ENCODE measurements at places on chromosomes 5 and 9.
A peak's percentile ranks its signal among the peaks of the same experiment; 100 is the strongest.

DNA sequence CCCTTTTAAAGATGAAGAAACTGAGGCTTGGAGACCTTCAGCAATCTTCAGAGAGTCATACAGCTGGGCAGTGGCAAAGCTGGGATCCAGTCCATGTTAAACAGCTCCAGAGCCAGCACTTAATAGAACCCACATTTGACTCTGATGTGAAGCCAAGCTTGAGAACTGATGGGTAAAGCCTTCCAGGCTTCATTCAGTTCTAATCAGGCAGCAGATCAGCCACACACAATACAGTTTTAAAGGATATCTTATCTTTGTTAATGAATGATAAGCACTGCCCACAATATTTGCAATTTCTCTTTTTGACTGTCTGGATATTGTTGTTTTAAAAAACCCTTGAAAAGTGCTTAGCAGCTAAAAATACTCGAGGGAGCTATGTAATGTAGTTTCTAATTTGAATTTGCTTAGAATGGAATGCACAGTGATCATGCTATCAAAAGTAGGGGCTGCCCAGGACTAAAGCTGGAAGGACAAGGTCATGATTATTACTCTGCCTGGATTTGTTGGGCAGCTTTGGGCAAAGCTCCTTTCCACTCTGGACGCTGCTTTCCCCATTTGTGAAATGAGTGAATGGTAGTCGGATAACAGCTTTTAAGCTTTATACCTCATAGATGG, 31.3 kb upstream of the HTR4 start:
- peak; percentile 40 for DNase-seq

DNA sequence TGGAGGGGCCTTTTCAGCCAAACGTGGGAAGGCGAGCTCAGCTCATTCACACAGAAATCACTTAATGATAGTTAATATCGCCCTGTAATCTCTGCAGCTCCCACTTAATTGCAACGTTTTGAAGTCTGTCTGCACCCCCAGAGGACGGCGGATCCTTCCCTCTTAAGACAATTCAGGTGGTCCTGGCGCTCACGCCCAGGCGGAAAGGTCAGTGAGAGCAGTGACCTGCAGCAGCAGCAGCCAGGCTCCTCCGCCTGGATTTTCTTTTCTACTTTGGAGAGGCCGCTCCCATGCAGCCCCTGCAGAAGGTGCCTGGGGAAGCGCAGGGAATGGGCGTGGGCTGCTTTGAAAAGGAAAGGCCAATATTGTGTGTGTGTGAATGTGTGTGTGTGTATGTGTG, 400.9 kb upstream of the IRX1 start:
- DNase-seq, result no peak

GRCh38 chr9:115997923-115998322, 155.7 kb upstream of the PAPPA start:
- peak; percentile 91 for DNase-seq

DNA sequence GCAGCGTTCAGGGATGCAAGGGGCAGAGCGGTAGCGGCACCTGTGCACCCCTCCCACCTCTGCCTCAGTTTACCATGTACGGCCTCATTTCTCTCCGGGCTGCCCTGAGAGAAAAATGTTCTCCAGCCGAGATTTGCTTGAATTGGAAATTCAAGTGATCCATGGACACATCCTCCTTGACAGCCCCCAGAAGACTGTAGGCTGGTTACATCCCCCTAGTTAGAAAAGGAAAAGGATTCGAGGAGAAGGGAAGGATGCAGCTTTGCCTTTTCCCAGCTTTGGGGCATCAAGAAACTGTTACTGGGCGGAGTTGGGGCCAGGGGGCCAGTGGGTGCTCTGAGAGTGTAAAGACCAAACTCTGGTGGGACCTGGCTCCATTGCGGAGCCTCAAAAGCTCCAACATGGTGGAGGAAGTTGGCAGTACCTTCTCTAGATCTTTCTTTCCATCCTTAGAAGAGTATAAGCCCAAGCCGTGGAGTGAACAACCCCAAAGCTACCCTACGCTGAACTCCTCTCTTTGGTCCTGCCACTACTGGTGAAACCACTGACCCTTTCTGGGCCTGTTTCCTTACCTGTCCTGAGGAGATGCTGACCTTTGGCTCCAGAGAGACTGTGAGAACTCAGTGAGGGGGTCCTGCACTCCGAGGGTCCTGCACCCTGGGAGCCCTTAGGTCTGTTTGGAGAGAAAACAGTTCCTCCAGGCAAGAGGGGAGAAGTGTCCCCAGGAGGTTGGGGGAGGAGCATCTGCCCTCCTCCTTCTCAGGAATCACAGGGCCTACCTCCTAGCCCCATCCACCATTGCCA, 1.0 kb upstream of the BARX1 start:
- DNase-seq, result no peak

DNA sequence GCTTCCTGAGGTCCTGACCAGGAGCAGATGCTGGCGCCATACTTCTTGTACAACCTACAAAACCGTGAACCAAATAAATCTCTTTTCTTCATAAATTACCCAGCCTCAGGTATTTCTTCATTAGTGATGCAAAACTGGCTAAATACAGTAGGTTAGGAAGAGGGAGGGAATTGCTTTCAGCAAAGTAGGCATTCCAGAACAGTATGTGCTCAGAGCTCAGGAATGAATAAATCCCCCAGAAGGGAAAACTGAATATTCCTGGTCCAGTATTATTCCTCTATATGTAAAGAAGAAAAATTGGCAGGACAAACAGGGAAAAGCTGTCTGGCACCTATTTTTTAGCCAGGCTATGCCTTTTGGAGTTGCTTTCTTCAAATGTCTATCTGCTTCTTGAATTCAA, 577.1 kb downstream of the PSAT1 start:
- DNase-seq, result no peak

DNA sequence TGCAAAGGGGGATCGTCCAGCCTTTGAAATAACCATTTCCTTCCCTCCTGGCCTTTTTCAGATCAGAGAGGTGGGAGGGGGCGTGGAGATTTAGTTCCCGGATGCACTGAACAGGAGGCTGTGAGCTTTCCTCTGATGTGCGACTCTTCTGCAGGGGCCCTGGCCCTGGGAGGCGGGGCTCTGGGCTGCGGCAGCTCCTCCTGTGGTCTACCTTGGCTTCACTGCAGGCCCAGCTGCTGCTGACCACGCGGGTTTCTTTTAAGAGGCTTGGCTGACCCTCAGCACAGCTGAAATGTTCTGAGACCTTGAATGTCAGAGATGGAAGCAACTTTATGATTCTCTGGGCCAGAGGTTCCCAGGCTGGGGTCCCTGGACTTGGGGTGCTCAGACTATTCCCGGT, 27.0 kb upstream of the COL15A1 start:
- peak; percentile 20 for DNase-seq

DNA sequence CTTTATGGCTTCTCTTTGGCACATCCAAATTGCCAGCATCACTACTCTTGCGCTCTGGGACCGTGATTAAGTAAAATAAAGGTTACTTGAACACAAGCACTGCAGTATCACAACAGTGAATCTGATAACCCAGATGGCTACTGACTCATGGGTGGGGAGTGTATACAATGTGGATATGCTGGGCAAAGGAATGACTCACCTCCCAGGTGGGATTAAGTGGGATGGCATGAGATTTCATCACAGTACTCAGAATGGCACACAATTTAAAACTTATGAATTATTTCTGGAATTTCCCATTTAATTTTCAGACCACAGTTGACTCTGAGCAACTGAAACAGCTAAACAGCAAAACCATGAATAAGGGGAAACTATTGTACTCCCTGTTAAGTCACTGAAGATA, 4.3 kb downstream of the GFM2 start:
- DNase-seq, result peak; percentile 76

GRCh38 chr5:9173281-9174048, 372.4 kb downstream of the SEMA5A start:
- peak; percentile 29 for DNase-seq

DNA sequence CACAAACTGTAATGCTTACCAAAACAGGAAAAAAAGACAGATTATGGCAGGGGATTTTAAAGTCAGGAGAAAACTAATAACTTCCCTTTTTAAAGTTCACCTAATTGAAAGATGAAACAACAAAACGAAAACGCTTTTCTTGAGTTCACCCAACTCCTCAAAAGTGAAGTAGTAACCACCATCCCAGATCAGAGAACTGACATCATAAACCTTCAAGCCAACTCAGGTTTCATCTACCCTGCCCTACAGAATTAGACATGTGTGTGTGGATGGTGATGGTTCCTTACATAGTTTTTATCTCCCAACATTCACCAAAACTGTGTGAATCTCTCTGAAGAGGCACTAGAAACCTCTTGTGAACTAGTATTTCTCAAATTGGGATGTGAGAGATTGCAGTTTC, 195.2 kb upstream of the PTGER4 start:
- DNase-seq, result no peak

DNA sequence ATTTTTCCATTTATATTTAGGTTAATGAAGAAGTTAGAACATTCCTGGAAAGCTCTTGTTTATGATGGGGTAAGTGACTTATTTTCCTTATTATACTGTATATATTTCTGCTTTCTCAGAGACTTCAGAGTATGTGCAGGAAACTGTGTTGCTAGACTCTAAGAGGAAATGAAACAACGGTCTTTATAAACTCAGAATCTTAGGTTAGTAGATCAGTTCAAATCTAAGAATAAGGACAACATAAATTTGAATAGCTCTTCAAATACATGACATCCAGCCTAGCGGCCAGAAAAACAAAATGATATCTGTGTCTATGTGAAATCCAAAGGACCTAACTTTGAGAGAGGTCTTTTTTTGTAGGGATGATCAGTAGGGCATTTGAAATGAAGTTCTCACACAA, 94.3 kb downstream of the PRKACG start:
- no peak for DNase-seq

- DNase-seq, result no peak
Observed at GRCh38 chr9:80040457-80040856, 468.7 kb downstream of the TLE4 start.

DNA sequence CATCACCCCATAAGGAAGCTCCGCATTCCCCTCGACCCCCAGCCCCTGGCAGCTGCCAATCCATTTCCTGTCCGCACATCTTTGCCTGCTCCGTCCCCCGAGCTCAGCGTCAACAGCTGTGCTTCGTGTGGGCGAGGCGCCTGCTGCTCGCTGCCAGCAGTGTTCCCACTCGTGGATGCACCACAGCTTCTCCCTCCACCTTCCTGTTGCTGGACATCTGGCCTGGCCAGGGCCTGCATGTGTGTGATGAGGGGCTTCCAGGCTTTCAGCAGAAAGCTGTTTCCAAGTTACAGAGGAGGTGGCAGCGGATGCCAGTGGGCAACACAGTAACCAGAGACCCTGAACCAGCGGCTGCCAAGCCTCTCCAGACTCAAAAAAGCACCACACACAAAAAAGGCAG, 86.0 kb downstream of the PRRT1B start:
- DNase-seq, result no peak

GRCh38 chr9:131318231-131319085, 28.9 kb downstream of the PLPP7 start:
- no peak for DNase-seq

DNA sequence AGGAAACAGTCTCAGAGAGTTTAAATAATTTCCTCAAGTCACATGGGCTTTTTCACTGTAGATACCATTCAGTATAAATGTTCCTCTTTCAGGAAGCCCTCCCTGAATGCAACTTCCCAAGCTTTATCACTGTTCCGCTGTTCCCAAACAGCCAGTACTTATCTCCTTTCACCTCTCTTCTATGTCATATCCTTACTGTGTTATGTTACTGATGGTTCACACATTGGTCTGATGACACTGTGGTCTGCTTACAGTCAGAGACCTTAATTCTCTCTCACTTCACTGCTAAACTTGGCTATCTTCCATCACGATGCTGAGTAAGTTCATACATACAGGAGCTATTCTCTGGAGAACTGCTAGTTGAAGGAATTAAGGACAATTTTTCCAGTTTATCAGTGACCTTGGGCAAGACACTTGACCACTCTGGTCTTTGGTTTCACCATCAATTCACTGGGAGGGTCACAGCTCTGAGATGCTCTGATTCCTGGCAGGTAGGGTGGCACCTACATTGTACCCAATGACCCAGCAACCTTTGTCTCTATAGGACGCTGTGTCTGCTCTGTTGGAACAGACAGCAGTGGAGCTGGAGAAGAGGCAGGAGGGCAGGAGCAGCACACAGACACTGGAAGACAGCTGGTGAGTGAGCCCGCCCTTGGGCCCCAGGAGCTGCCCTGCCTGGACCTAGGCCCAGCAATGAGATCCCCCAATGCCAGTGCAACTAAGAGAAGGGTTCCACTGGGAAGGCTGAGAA, 42.1 kb upstream of the RARS1 start:
- DNase-seq, result peak; percentile 51

GRCh38 chr5:148799737-148800527, 26.5 kb upstream of the ADRB2 start:
- DNase-seq, result peak; percentile 26

DNA sequence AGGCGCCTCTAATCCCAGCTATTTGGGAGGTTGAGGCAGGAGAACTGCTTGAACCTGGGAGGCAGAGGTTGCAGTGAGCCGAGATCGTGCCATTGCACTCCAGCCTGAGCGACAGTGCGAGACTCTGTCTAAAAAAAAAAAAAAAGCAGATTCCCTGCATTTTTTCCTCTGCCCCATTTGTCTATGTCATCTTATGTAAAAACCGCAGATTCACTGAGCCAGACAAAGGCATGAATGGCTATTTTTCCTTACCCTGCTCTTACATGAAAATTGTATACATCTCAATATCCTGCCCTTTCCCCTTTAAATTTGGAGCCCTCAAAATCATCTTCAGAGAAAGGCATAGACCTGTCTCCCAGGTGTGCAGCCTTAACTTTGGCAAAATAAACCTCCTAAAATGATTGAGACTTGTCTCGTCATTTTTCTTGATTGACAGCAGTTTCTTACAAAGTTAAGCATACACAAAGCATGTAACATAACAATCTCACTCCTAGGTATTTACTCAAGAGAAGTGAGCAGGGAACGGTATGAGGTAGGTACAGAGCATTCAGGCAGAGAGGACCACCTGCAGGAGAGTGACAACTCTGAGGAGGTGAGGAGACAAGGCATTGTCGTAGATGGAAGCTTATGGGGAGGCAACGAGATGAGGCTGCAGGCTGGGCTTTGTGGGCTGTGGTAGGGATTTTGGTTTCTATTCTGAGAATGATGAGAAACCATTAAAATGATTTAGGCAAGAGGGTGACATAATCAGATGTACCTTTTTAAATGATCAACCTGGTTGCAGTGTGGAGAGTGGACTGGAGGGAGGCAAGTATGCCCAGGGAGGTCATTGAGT, 65.7 kb upstream of the IL6ST start:
- peak; percentile 39 for DNase-seq

GRCh38 chr9:14097215-14097614, 216.7 kb downstream of the NFIB start:
- peak; percentile 79 for DNase-seq

- DNase-seq, result peak; percentile 55
Observed at GRCh38 chr5:144549580-144549979, 378.9 kb downstream of the KCTD16 start.

- no peak for DNase-seq
Observed at GRCh38 chr5:71697967-71698366, 21.1 kb upstream of the CARTPT start.

GRCh38 chr5:145979270-145980223, 43.2 kb downstream of the SH3RF2 start:
- no peak for DNase-seq

GRCh38 chr5:1226231-1226630, 1.1 kb downstream of the SLC6A18 start:
- DNase-seq, result no peak

- DNase-seq, result no peak
Observed at GRCh38 chr5:56321236-56321881, 88.2 kb upstream of the ANKRD55 start.

All from astrocyte (in vitro differentiated cells and primary cell).